Amniotic stem cell (primary cell): ENCODE measurements at places on chromosomes 3 and 15.

DNA sequence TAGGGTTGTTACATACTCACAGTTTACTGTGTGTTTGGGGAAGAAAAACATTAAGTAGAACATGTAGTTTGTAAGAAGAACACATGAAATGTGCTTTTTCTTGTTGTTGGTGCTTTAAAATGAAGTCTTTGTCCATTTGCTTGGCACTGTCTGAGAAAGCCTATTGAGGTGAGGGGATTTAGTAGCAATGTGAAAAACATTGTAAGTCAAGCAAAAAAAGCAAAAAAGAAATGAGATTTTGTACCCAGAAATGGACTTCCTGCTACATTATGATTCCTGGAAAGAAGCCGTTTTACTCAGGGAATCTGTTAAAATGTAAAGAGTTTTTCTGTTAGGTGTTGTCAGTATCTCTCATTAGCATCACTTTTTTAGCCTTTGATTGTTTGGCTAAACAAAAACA lies 59.9 kb downstream of the KAT2B start:
- no peak for DNase-seq

GRCh38 chr15:89129123-89129815 lies 41.0 kb downstream of the ABHD2 start:
- no peak for DNase-seq

- DNase-seq = no peak
Measured at GRCh38 chr3:79886204-79886603, 118.4 kb upstream of the ROBO1 start.

GRCh38 chr3:179016979-179017670 lies 54.5 kb downstream of the ZMAT3 start:
- no peak for DNase-seq

DNA sequence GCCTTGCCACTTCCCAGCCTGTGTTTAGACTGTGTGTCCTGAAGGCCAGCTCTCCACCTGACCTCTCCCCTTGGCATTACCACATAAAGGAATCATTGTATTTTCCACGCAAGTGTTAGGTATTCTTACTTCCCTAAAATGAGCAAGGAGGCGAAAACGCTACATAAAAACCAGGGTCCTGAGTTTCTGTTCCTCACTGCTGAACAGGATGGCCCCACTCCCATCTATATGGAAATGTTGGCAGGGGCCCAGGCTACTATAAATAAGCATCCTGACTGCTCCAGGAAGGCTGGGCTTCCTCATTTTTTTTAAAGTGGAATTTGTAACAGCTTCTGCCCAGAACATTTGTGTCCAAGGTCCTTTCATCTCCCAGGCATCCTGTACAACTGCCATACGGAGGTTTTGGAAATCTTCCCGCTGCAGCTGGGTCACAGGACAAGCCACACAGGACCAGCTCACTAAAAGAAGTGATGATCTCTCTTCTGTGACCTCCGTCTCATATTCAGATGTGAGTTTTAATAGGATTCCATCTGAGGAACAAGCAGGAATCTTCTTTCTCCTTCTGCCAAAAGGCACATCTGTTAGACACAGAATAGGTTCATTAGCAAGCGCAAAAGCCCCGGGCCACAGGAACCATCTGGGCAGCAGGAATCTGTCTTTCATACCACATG lies 56.4 kb upstream of the LIMD1 start:
- no peak for DNase-seq

DNA sequence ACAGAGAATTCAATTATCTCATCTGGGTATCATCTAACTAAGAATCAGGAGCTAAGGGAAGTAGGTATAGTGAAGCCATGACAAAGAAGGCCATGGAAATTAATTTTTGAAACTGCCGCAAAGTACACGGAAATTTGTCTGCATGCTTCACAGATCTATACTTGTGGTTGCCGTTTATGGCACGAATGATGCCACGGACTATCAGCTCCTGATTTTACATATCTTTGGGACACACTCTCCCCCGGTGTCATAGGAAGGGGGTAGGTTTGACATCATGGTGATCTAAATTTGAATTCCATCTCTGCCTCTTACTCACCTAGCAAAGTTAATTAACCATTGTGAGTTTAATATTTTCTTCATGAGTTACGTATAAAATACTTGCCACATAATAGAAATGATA lies 14.0 kb downstream of the ARPP21 start:
- DNase-seq = no peak

GRCh38 chr15:58014470-58014869 lies 51.0 kb downstream of the ALDH1A2 start:
- DNase-seq = no peak

DNA sequence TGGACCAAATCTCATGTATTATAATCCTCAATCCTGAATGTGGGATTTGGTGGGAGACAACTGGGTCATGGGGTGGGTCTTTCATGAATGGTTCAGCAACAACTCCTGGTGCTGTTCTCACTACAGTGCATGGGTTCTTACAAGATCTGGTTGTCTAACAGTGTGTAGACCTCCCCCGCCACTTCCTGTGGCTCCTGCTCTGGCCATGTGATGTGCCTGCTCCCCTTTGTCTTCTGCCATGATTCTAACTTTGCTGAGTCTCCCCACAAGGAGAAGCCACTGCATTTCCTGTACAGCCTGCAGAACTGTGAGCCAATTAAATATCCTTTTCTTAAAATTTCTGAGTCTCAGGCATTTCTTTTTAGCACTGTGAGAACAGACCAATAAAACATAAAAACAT lies 557.5 kb downstream of the GOLGA6L6 start:
- no peak for DNase-seq

DNA sequence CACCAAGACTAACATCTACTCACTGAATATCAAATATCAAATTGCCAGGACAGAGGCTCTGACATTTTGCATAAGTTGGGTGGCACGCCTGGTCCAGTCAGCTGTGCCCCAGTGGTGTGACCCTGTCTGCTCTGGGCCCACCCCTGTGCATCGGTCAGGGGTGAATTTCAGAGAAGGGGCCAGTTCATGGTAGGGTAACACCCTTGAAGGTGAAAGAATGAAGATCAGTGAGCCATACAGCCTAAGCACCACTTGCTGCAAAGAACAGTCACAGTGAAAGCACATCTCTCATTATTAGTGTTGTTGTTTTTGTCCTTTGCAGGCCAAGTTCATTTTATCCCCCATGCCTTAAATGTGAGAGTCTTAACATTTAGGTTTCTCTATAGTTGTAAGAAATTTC lies 86.8 kb downstream of the MYRIP start:
- DNase-seq = no peak

DNA sequence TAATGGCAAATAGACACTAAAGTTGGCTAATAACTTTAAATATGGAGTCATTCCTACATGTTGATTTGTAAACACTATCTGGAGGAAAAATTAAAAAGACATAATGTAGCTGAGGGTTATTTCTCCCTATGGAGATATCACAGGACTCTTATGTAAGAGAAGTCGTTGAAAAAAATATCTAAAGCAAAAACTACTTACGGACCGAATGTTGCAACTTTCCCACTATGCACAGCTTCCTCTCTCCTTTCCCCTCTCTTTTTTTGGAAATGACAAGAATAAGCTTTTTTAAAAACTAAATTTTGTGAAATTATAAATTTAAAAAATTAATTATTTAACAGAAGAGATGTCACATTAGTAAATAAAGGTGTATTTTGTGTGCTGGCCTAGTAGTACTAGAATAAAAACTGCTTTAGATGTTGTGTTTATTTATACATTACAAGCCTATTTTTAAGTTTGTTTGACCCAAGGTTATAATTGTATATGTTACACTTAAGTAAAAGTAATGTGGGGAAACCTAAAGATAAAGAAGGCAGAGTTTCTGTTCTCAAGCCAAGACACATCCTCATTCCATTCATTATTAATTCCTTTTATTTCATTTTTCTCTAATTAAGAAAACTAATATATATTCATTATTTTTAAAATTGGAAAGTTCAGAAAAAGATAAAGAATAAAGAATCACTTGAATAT lies 20.7 kb upstream of the PPARG start:
- DNase-seq = no peak

DNA sequence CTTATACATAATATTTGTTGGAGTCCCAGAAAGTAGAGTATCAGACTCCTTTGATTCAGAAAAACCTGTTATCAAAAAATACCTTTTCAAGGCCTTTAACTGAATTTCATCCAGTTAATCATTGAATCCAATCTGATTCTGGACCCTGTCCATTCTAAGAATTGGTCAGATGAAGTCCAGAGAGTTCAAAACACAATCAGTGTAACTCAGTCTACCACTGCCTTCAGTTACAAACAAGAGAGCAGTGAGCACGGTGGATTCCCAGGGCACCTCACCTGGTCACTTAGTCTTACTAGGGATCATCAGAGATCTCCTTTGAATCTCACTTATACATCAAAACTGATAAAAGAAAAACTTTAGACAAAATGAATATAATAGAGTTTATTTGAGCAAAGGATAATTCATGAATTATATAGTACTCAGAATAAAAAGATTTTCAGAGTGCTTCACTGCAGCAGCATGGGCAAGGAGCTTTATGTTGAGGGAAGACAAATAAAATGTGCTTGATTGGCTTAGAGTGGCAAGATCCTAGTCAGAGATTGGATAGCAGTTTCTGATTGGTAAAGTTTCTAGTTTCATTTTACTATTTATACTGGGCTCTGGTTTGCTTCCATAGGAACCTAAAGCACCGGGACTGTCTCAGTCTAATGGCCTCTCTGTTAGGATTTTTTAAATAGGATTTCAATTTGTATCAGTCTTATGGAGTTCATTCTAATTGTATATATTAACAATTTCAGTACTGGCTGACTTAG lies 474.9 kb upstream of the GOLIM4 start:
- DNase-seq = no peak

GRCh38 chr3:30620402-30621360 lies 14.3 kb downstream of the TGFBR2 start:
- DNase-seq = no peak

- DNase-seq = no peak
Measured at GRCh38 chr3:167895684-167896083, 160.2 kb downstream of the SERPINI1 start.

DNA sequence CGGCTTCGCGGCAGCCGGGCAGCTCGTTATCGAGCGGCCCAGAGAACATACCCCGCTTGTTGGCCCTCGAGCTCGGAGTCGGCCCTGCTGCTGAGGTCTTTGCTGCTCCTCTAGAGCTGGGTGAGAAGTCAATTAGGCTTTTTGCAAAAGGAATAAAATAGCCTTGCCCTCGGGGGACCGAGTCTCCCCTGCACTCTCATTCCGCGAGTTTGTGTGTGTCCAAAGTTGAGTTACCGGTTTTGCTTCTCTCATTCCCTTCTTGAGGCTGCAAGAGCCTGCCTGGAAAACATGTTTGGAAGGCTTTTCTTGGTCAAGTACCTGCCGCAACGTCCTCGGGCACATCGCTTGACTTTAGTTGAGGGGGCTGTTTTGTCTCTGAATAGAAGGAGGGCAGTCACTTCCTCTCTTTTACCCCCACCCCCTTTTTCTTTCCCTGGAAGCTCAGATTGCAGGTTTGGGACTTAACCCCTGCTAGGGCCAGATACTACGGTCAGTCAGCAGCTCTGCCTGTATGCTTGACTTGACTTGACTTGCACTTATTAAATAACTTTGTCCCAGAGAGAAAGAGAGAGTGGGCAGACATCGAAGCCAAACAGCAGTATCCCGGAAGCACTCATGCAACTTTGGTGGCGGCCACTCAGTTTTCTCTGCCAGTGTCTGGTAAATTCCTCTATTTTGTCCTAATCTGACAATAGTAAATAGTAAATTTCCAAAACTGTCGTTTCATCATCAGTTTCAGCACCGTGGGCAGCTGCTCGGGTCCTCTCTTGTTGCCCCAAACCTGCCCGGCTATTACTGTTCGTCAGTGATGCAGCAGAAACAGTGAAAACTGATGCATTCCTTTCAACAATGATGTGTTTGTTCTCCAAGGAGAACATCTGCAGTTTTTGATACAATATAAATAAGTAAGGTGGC lies 609 bp downstream of the RNF13 start:
- no peak for DNase-seq

- DNase-seq = no peak
Measured at GRCh38 chr3:38707730-38708129, 58.2 kb upstream of the SCN5A start.

DNA sequence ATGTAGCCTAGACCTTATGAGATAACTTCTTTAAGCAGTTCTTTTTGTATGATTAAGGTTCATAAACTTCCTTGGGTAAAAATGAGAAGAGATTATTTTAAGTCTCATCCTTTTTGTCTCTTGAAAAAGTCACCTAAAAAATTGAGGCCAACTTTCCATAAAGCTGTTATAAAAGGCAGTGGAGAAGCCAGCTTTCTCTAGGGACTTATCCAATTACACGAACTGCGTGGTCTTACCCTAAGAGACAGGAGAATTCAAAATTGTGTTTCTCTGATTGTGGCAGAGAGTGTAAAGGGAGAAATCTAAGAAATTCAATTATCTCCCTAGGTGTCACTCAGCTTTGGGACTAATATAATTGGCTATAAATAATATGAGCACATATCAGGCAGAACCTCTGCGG lies 262.0 kb downstream of the SHOX2 start:
- no peak for DNase-seq

DNA sequence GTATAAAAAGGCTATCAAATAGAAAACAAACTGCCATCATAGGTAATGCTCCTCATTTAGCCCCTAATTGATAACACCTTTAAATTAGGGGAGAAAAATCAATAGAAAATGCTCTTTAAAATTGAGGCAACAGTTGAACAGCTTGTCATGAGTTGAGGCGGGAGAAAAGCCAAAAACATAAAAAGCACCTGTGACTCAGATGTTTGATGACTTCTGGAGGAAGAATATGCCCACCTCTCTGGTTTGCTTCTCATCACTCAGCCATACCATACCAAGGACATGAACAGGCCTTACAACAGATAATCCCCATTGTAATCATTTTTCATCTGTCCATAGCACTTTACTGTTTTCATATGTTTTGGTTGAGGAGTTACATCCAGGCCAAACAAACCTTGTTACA lies 246.0 kb downstream of the MYRIP start:
- no peak for DNase-seq

DNA sequence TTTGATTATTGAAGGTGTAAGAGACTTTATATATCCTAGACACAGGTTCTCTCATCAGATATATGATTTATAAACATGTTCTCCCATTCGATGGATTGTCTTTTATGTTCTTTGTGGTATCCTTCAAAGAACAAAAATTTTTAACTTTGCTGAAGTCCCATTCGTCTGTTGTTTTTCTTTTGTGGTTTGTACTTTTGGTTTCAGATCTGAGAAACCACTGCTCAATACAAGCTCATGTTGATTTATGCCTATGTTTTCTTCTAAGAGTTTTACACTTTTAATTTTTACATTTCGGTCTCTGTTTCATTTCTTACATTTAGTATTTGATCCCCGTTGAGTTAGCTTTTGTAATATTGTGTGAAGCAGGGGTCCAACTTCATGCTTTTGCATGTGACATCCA lies 103.3 kb upstream of the SPRED1 start:
- DNase-seq = no peak

- no peak for DNase-seq
Measured at GRCh38 chr3:116020495-116020894, 397.2 kb downstream of the GAP43 start.

- DNase-seq = no peak
Measured at GRCh38 chr15:40438712-40439111, 2.0 kb upstream of the BAHD1 start.
